ENCODE measurements at places on chromosomes 12 and 14. TPM values are rescaled to one million over a fixed set of nuclear protein-coding genes. Genes with fewer than 3 reads are reported as not detected.

LRFN5 gene
- 0.37 TPM for total RNA-seq

CYP27B1 gene
- total RNA-seq: 0.80 TPM

GRIN2B gene
- total RNA-seq: 1.5 TPM

PTPN21 gene
- total RNA-seq: 22.2 TPM

KLRC1 gene
- total RNA-seq: 1.0 TPM

MANSC4 gene
- not detected for total RNA-seq

RNASE3 gene
- not detected for total RNA-seq

TGM1 gene
- total RNA-seq: 3.9 TPM

KIF5A gene
- total RNA-seq: 2.1 TPM

IFI27 gene
- total RNA-seq: 709 TPM

MIP gene
- not detected for total RNA-seq

ATG101 gene
- total RNA-seq: 44.0 TPM

PTGER2 gene
- total RNA-seq: 4.3 TPM

SYCP3 gene
- total RNA-seq: 0.35 TPM

HPD gene
- total RNA-seq: 0.91 TPM

CLBA1 gene
- 3.8 TPM for total RNA-seq

FAM90A1 gene
- not detected for total RNA-seq

SLC7A8 gene
- total RNA-seq: 23.8 TPM

RERG gene
- total RNA-seq: 5.3 TPM

CRACR2A gene
- total RNA-seq: 54.8 TPM
